Activated T-cell treated with anti-CD3 and anti-CD28 coated beads, Interleukin-2, amount 50 U/mL, for 24 hours (primary cell): ENCODE measurements at places on chromosomes 7 and 10.

DNA sequence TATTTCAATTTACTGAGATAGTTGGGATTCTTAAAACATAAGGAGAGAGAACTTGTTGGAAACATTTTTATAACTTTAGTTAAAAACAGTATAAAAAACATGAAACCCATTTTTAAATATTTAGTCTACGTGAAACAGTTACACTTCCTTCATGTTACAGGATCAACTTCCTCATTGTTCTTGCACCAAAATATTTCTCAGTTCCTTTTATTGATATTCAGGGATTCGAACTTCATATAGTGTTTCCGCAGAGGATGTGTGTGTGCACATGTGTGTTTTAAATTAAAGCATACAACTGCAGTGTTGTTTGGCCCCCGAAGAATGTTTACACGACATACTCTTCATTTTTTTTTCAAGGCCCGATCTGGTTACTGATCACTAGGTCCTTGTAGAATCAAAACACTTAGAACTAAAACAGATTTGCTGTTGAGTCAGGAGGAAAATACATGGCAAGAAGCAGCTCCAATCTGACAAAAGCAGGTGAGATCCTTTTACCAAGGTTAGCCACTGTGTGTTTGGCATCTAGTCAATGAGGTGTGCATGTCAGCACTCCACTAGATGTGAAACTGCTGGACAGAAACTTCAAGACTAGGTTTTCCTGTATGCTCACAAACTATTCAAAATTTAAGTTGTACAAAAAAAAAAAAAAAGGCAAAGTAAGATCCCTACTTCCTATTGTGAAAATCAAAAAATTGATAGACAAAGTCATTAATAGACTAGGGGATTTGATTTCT, 60.4 kb downstream of the INSYN2A start:
- H3K4me3 ChIP-seq, result no peak overlapping the region
- DNase-seq, result no peak
- H3K27ac ChIP-seq, result no peak overlapping the region
- H3K36me3 ChIP-seq, result no peaks in the 10 kb centered on the region
- H3K4me1 ChIP-seq, result no peaks in the 10 kb centered on the region

DNA sequence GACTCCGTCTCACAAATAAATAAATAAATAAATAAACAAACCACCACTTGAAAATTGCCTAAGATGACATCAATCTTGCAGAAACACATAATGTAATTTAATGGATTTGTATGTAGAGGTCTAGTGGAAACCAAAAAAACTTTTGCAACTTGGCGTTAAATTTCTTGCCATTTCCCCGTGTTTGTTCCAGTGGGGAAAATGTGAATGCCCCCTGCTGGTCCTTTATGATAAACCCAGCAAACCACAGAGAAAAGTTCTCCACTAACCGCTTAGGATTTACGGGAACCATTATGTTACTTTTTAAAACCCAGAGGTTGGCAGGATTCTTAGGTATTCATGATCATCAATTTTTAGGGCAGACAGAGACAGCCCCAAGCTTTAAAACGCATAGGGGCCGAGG, 32.5 kb downstream of the LAMB4 start:
- peaks cover 18% of the 10 kb centered on the region for H3K27me3 ChIP-seq
- H3K27ac ChIP-seq, result no peak overlapping the region
- H3K36me3 ChIP-seq, result no peaks in the 10 kb centered on the region
- DNase-seq, result no peak

DNA sequence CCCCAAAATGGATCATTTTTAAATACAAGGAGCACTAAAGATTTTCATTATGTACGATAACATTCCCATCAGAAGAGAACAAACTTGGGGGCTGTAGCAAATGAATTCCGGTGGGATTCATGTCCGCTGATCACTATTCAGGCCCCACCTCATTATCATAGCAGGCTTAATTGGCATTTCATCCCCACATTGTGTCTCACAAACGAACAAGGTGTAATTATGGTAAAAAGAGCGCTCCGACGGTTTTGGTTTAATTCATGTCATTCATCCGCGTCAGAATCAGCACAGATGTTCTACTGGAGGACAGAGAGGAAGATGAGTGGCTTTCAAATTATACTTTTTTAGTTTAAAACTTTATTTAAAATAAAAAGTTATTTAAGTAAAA, 124.7 kb downstream of the MAD1L1 start:
- H3K27ac ChIP-seq, result no peak overlapping the region
- H3K36me3 ChIP-seq, result peaks cover 15% of the 10 kb centered on the region
- DNase-seq, result no peak
- H3K27me3 ChIP-seq, result no peaks in the 10 kb centered on the region
- no peak overlapping the region for H3K4me3 ChIP-seq

GRCh38 chr7:66840316-66840715, 80.7 kb upstream of the TMEM248 start:
- peaks cover 16% of the 10 kb centered on the region for H3K4me1 ChIP-seq
- no peak overlapping the region for H3K4me3 ChIP-seq
- no peak for DNase-seq

- no peak overlapping the region for H3K4me3 ChIP-seq
- no peaks in the 10 kb centered on the region for H3K36me3 ChIP-seq
- H3K27me3 ChIP-seq, result no peaks in the 10 kb centered on the region
- DNase-seq, result no peak
- H3K4me1 ChIP-seq, result peaks cover 7% of the 10 kb centered on the region
- no peak overlapping the region for H3K27ac ChIP-seq
Measured at GRCh38 chr7:69953136-69954067, 355.1 kb downstream of the AUTS2 start.
